ENCODE measurements at places on chromosomes 4 and X. TPM values are rescaled to one million over a fixed set of nuclear protein-coding genes. Genes with fewer than 3 reads are reported as not detected.

GRCh38 chr4:132479543-132479942, 669.6 kb upstream of the PCDH10 start:
- no peak overlapping the region for H3K27ac ChIP-seq
- no peaks in the 10 kb centered on the region for H3K4me1 ChIP-seq
- no peaks in the 10 kb centered on the region for H3K27me3 ChIP-seq

GRCh38 chrX:47502316-47503125, 19.5 kb upstream of the ZNF41 start:
- H3K4me1 ChIP-seq = peaks cover 29% of the 10 kb centered on the region
- H3K27me3 ChIP-seq = no peaks in the 10 kb centered on the region
- H3K27ac ChIP-seq = no peak overlapping the region
- H3K36me3 ChIP-seq = no peaks in the 10 kb centered on the region
- DNase-seq = no peak

- no peaks in the 10 kb centered on the region for H3K27me3 ChIP-seq
- no peak for DNase-seq
- no peak overlapping the region for H3K27ac ChIP-seq
Observed at GRCh38 chrX:110954428-110955100, 141.4 kb upstream of the PAK3 start.

PDCL2 gene
- polyA plus RNA-seq = not detected

SGMS2 gene
- 0.05 TPM for polyA plus RNA-seq
